ENCODE measurements at places on chromosomes 11 and 22.

DNA sequence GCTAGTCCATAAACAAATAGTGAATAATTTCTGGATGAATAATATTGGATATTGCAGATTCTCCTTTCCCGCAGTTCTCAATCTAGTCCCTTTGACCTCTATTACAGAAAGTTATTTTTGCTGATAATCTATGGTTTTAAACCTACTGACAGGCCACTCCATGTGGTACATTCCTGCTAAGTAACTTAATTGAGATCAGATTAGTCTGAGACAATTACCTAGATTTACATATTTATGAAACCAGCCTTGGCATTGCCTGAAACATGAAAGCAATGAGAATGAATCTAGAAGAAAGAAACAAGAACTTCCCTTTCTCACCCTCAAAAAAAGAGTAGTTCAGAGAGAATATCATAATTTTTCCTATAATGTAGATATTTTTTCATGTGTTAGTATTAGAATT lies 964.2 kb downstream of the JRKL start:
- no peak for DNase-seq

- no peak for DNase-seq
Observed at GRCh38 chr11:128058580-128059208, 528.7 kb downstream of the ETS1 start.

- DNase-seq: no peak
Observed at GRCh38 chr11:63243533-63243932, at the start of gene SLC22A25. Gene SLC22A25 (minus strand): TSS chr11:63243599. CDS start chr11:63229652, 13,947 bp downstream.

DNA sequence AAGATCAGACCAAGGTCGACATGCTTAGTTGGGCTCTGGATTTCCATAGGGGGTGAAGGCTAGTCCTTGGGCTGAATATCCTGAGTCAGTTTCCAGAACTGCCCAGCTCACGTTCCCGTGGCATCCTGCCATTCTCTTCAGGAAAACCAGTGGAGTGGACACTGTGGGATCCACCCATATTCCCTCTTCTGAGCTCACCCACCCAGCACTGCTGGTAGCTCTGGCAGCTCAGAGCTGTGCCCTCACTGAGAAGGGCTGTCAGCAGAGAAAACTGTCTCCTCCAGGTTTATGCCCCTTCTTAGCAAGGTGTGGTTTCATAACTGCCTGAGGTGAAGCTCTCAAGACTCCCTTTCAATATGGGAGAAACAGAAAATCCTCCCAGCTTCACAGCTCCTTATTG lies 111.7 kb downstream of the GGTLC2 start:
- no peak for DNase-seq

GRCh38 chr11:126438691-126439090 lies 83.2 kb downstream of the ST3GAL4 start:
- DNase-seq: no peak

GRCh38 chr11:134398079-134398444 lies 14.0 kb downstream of the B3GAT1 start:
- DNase-seq: no peak

- no peak for DNase-seq
Observed at GRCh38 chr11:31870609-31871309, 59.6 kb upstream of the PAX6 start.

- no peak for DNase-seq
Observed at GRCh38 chr11:85946221-85946620, 91.0 kb downstream of the CCDC83 start.

GRCh38 chr11:1127664-1128162 lies 30.0 kb upstream of the MUC5AC start:
- DNase-seq: no peak

GRCh38 chr11:8640267-8640906 lies 42.1 kb downstream of the TRIM66 start:
- DNase-seq: no peak

GRCh38 chr22:49519117-49519737 lies 308.4 kb downstream of the BRD1 start:
- no peak for DNase-seq

DNA sequence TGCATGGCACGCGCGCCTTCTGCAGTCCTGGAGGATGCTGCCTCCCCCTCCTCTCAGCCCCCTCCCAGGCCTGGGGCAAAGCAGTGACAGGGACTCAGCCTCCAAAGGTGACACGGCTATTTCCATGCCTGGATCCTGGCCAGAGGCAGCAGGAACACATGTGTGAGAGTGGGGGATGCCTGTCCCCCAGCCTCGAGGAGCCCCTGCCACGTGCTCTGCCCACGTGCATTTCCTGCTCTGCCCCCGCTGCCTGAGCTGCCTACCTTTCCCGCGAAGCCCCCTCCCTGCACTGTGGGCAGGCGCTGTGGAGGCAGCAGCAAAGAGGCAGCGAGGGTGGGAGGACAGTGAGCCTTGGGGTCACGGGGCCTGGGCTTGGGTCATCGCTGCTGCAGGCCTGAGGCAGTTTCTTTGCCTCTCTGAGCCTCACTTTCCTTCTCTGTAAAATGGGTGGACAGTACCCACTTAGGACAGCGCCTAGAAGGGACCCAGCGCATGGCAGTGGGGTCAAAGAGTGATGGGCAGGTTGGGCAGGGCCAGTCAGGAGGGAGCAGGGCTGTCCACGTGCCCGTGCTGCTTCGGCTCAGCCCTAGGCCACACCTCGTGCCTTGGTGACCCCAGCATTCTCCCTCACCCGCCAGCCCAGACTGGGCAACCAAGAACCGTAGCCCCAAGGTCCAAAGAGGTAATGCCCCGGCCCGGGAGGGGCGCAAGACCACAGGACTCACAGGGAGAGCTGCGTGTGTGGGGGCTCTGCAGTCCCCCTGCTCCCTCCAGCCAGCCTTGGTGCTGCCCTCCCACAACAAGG lies 48.6 kb downstream of the FLRT1 start:
- DNase-seq: no peak

GRCh38 chr11:57277845-57278720 lies 41.0 kb upstream of the APLNR start:
- no peak for DNase-seq

- DNase-seq: no peak
Observed at GRCh38 chr22:28123989-28124766, 205.1 kb upstream of the PITPNB start.

DNA sequence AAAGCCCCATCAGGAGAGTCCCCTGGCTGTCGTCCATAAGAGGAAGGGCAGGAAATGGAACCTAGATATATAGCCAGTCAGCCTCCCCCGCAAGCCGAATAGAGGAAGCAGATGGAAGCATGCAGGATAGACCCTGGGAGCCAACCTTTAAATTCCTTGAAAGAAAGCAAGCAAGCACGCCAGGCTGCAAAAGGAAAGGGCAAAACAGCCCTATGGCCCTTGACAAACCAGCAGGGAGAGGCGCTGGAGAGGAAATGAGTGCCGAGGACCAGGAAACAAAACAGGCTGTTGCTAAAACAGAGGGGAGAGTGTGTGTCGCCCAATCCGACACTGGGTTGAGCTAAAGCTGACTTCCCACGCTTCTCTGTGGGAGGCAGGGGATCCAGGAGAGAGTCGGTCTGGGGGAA lies 203.5 kb upstream of the MTNR1B start:
- DNase-seq: no peak

GRCh38 chr22:25569983-25570382 lies 5.5 kb downstream of the GRK3 start:
- DNase-seq: no peak

DNA sequence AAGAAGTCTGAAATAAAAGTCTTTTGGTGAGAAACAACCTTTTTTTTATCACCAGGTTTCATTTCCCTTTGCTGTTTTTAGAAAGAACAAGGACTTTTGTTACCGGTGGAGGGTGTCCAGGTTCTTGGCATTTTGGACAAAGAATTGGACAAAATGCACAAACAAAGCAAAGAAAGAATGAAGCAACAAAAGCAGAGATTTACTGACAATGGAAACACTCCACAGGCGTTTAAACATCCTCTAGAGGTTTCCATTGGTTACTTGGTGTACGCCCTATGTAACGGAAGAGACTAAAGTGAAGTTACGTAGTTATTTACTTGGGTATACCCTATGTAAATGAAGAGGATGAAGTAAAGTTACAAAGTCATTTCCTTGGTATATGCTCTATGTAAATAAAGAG lies 1487.0 kb downstream of the LRRC4C start:
- no peak for DNase-seq

- DNase-seq: no peak
Observed at GRCh38 chr22:46673662-46674236, 53.6 kb downstream of the GRAMD4 start.

- no peak for DNase-seq
Observed at GRCh38 chr11:24171869-24172268, 325.0 kb upstream of the LUZP2 start.

GRCh38 chr11:125950178-125950490 lies 4.3 kb downstream of the VSIG10L2 start:
- DNase-seq: no peak

- DNase-seq: no peak
Observed at GRCh38 chr11:126172596-126173038, 38.8 kb downstream of the RPUSD4 start.

- DNase-seq: no peak
Observed at GRCh38 chr11:117766576-117766975, 30.4 kb downstream of the DSCAML1 start.

DNA sequence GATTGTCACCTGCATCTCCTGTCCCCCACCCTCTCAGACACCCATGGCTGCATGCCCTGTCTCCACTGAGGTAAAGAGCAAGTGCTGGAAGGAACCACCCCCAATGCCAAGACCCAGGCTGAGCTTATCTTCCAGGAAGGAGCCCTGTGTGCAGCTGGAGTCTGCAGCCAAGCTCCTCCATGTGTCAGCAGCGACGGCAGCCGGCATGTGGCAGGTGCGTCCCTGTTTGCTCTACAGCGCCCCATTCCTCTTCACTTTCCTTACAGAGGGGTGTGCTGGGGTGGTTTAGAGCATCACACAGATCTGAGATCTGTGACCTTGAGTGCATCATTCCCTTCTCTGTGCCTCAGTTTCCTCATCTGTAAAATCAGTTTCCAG lies 7.7 kb upstream of the MN1 start:
- DNase-seq: no peak

DNA sequence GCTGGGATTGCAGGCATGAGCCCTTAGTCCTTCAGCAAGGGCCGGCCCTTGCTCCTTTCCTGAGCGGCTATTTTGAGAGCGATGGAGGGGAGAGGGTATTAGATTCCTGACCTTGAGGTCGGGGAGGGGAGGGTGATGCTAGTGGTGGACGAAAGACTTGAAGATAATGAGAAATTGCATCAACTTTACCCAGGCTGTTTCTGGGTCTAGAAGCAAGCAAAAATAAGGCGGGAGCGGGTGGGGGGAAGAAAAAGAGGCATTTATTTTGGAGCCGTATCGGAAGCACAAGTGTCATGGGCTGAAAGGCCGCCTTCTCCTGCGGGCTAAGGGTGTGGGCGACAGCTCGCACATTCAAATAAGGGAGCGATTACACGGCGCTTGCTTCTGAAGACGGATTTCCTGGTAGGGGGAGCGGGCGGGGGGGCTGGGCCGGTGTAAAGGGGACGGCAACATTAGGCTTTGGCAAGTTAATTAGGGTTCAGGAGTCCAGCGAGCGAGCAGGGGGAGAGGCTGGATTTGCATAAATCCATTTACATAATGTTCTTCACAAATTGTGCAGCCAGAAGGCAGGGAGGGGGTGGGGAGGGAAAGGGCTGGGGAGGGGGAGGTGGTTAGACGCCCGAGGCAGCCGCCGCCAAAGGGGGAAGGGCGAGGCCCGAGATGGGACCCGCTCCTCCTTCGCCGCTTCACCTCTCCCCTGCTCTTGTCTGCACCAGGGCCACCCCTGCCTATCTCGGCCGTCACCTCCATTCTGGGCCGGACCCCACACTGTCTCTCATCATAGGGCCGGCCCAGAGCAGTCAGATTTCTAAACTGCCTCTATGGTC lies 245.9 kb downstream of the MIAT start:
- DNase-seq: no peak

DNA sequence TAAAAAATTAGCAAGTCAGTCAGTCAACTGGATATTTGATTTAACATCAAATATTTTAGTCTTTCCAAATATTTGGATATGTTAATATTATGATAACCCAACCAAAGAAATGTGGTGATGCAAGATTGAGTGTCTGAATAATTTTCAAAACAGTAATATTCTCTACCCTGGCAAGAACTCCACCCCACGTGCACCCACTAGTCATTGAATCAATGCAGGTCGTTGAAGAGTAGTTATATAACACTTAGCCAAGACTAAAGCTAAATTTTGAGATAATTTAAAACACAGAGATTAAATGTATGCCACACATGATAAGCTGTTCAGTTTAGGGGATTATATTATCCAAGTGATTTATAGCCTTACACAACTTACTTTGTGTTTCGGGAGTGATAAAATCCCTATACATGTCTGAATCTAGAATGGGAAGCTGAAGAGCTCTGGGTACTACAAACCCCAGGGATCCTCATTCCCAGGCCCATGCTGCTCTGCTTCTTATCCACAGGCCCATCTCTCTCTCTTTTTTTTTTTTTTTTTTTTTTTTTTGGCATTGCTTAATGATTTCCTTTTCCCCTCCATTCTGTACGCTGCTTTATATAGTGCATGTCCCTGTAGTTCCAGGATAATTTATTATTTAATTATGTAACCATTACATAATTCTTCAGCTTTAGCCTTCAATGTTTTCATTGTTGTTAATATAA lies 392.9 kb downstream of the NTM start:
- no peak for DNase-seq

DNA sequence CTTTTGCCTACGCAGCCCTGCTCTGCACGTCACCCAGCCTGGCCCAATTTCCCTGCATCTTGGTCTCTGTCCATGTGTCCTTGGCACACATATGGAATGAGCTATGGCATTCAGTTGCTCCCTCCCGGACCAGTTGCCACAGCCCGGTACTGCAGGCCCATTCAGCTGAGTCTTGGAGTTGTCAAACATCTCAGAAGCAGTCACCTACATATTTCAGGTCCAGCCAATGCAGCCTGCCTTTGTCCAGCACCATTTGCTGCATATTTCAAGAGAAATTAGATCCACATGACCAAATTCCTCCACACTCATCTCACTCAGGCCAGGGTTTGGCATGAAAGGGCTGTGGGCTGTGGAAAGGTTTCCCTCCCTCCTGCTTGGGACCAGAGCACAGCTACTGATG lies 76.8 kb downstream of the MN1 start:
- no peak for DNase-seq

DNA sequence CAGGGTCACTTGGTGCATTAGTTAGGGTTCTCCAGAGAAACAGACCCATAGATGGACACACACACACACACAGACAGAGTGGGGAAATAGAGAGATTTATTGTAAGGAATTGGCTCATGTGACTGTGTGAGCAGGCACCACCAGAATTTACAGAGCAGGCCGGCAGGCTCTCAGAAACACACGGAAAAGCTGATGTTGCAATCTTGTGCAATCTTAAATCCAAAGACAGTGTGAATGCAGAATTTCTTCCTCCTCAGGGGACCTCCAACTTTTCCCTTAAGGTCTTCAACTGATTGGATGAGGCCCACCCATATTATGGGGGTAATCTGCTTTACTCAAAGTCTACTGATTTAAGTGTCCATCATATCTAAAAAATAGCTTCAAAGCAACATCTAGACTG lies 49.8 kb downstream of the APIP start:
- DNase-seq: no peak

- DNase-seq: no peak
Observed at GRCh38 chr22:42603427-42603826, 11.3 kb downstream of the POLDIP3 start.

- no peak for DNase-seq
Observed at GRCh38 chr11:111443640-111444039, 64.6 kb upstream of the POU2AF1 start.

GRCh38 chr22:23571486-23571885 lies 8.6 kb downstream of the IGLL1 start:
- DNase-seq: no peak

- no peak for DNase-seq
Observed at GRCh38 chr11:75547617-75548058, 14.4 kb upstream of the SERPINH1 start.

GRCh38 chr22:18028817-18029527 lies 4.6 kb upstream of the MICAL3 start:
- DNase-seq: no peak

All from T-helper 2 cell (primary cell).